Smooth muscle cell of the pulmonary artery (primary cell): ENCODE measurements at places on chromosomes 5 and 9. TPM values are rescaled to one million over a fixed set of nuclear protein-coding genes. Genes with fewer than 3 reads are reported as not detected.

The CYSRT1 gene
- total RNA-seq, result 0.33 and 0.66 TPM in 2 replicates

The SLC27A6 gene
- total RNA-seq, result 0.10 and 0.13 TPM in 2 replicates

The PTPN3 gene
- total RNA-seq, result 3.9 and 7.2 TPM in 2 replicates

The DHX29 gene
- 32.1 and 38.8 TPM in 2 replicates for total RNA-seq

The TTLL11 gene
- total RNA-seq, result 4.6 and 5.2 TPM in 2 replicates

The IL5 gene
- not detected in 2 replicates for total RNA-seq

The CNTNAP3B gene
- total RNA-seq, result 13.3 and 34.4 TPM in 2 replicates

The HMGCS1 gene
- 44.2 and 61.5 TPM in 2 replicates for total RNA-seq

The PKD2L2 gene
- total RNA-seq, result not detected in 2 replicates

The GRM6 gene
- total RNA-seq, result not detected in 2 replicates

The TMEM161B gene
- total RNA-seq, result 11.5 and 11.9 TPM in 2 replicates

The TLR4 gene
- total RNA-seq, result 21.7 and 35.8 TPM in 2 replicates

The ANGPTL2 gene
- total RNA-seq, result 43.4 and 104 TPM in 2 replicates

The MRNIP gene
- 15.1 and 15.2 TPM in 2 replicates for total RNA-seq
